ENCODE measurements at places on chromosomes 6 and 20.

DNA sequence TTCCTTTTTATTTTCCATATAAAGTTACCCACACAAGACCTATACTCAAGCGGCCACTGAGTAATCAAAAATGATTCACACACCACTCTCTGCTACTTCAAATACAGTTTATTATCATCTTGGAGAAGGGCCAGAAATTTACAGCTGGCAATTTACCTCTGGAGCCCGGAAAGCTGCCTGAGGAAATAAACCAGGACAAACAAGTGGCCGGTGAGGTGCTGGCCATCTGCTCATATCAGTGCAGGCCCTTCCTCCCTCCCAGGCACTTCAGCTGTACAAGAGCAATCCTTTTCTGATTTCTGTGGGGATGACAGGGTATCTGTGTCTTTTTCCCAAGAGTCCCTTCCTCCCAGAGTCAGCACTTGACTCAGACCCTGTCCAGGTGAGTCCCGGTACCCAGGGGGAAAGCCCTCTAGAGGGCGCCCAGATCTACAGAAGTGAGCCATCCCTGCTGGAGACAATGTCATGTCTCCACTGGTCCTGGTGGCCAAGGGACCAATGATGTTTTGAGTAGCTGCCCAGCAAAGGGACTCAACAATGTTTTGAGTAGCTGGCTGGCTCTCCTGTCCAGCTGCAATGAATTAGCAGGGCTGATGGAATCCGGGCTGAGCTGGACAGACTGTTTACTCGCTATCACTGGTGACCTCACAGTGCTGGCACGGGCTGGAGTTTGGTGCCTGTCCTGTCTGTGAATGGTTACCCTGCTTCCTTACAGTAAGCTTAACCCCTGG, 23.6 kb downstream of the LRP11 start:
- DNase-seq: peak; percentile 94

DNA sequence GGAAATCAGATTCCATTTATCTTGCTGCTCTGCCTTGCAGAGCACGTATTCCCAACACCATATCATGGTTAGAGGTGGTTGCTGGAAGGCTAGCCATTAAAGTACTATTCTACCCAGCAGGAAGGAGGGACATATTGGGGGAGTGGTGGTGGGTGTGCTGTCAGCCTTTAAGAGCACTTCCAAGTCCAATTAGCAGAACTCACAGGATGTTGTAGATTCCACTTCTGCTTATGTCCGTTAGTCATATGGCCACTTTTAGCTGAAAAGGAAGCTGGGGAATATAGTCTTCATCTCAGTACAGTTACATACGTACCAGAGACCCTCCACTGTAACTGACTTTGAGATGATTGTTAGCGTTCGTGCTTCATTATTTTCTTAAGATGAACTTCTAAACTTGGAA, 94.4 kb downstream of the SAMD3 start:
- DNase-seq: no peak

DNA sequence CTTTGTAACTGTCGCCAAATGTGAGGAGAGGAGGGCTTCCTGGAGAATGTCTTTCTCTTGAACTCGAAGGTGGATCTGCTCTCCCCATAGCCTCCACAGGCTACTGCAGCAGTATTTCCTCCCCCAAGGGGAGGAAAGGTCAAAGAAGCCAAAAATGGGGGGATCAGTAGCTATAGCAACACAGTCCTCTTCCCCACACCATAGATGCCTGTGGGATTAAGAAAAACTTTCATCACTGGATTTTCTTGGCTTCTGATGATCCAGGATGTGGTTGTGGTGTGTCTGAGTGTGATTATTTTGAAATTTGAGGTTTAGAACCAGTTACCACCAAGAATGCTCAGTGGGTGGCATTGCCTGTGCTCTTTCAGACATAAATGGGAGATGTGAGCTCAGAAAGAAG, 140.1 kb upstream of the SPACA1 start:
- DNase-seq: no peak

- no peak for DNase-seq
Measured at GRCh38 chr6:115570331-115570730, 490.4 kb downstream of the FRK start.

GRCh38 chr6:51057296-51057695, 238.6 kb downstream of the TFAP2B start:
- DNase-seq: no peak

DNA sequence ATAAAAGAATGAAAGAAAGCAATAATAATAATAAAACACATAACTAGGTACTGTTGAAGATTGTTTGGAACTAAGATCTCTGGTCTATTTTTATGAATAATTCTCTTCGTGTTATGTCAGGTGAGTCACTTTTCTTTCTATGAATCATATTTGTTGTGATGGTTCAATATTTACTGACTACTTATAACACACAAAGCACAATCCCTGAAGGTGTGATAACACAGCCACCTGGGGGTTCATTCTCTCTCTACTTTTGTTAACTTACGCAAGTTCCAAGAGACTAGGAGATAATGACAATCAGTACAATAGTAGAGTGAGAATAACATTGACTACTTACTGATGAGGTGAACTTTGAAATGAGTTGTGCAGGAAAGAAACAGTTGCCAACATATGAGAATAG, 149.9 kb downstream of the IBTK start:
- no peak for DNase-seq

DNA sequence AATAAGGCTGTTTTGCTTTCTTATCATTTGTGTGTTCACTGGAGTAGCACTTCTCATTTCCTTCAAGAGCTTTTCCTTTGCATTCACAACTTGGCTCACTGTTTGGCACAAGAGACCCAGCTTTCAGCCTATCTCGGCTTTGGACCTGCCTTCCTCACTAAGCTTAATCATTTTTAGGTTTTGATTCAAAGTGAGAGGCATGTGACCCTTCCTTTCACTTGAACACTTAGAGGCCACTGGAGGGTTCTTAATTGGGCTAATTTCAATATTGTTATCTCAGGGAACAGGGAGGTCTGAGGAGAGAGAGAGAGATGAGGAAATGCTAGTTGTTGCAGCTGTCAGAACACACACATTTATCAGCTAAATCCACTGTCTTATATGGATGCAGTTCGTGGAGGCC, 82.9 kb upstream of the SCAF8 start:
- no peak for DNase-seq

GRCh38 chr6:14016935-14017625, 92.3 kb downstream of the RNF182 start:
- no peak for DNase-seq

DNA sequence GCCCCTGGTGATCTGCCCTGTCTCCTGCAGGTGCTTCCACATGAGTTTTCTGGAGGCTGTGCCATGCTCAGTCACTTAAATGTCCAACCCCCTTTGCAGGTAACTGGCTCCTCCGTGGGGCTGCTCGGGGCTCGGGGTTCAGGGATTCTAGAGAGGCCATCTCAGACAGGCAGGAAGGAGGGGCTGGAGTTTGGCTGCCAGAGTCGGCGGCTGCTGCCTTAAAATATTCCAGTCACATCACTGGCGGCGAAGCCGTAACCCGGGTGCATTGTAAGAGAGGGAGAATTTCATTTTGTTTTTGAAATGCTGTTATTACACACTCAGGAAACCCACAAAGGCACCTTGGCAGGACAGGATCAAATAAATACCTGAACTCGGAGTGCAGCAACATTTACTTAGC, 212.9 kb upstream of the PMEPA1 start:
- no peak for DNase-seq

DNA sequence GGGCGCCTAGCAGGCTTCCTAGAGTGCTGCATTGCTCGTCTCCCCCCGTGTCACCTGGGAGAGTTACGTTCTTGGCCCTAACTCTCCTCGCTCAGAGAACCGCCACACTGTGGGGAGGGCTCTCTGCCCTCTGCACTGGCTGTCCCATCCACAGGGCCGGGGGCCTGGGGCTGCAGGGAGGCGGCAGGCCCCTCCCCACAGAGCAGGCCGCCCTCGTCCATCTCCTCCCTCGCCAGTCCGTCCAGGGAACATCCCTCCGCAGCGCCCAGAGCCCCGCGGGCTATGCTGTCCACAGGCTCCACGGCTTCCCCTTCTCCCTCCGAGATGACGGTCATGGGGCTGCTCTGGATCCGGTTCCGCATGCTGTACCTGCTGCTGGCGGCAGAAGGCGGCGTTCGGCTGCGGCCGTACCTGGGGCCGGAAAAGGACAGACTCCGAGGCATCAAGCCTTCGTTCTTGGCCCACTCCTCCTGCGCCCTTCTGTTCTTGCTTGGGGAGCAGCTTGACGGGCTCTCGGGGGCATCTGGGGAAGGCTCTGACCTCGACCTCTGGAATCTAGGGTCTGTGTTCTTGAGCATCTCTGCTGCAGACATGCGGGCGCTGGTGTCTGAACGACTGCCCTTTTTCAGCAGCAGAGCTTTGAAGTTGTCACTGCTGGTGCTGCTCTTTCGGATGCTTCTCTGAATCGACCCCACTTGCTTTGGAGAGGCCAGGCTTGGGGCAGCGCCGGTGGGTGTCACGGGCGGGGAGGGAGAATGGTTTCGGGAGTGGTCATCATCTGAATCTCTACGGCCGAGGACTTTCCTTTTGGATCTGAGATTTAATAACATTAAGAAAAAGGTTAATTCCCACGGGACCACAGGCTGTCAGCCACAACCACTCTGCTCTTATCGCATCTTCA, 20.2 kb downstream of the HEBP2 start:
- DNase-seq: no peak

DNA sequence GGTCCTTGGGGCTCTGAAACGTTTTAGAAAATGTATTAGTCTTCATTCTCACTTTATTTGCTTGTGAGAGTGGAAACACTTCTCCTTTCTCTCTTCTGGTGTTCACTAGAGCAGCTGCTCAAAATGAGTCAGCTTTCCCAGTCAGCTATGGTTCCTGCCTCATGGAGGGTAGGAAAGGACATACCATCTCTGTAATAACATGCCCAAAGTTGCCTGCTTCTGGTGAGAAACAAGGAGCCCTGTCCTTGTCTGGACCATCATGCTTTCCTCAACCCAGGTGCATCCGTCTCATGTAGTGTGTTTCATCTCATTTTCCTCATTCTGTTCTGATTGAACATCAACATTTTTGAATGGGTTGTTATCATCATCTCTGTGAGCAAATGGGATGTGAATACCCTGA, 17.1 kb upstream of the TINAG start:
- DNase-seq: no peak

DNA sequence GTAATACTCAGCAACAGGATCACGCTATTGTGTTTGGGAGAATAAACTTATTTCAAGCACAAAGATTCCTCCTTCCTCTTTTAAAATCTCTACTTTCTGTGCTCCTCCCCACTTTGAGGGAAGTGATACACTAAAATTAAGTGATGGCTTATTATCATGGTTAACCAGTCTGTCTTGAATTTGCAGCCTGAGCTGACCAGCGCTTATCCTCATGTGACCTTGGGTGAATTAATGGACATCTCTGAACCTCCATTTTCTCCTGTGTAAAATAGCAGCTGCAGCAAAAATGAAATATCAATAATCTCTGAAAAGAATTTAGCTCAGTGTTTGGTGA, 222.6 kb downstream of the BCAS1 start:
- no peak for DNase-seq

DNA sequence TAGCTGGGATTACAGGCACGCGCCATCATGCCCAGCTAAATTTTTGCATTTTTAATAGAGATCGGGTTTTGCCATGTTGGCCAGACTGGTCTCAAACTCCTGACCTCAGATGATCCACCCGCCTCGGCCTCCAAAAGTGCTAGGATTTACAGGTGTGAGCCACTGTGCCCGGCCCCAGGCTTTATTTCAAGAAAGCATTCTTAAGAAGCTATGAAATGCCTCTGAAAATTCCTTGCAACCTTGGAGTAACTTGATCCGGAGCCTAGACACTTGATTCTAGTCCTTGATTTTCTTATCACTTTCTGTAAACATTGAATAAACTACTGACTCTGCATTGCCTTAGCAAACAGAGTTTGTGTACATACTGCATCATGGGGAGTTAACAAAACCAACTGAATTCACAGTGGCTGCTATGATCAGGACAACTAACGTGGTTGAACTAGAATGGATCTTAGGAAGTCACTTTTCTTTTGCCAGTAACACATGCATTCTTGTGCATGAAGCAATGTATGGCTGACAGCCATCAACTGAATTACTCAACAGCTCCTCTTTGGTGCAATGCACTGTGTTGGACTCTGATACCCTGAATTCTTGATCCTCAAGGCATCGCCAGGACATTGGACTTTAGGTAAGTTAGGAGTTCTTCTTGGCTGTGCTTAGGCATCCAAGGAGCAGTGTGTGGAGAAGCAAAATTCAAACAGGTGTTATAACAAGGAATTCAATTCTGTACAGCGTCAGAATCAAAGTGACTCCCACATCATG, 102.8 kb upstream of the TMEM170B start:
- no peak for DNase-seq

DNA sequence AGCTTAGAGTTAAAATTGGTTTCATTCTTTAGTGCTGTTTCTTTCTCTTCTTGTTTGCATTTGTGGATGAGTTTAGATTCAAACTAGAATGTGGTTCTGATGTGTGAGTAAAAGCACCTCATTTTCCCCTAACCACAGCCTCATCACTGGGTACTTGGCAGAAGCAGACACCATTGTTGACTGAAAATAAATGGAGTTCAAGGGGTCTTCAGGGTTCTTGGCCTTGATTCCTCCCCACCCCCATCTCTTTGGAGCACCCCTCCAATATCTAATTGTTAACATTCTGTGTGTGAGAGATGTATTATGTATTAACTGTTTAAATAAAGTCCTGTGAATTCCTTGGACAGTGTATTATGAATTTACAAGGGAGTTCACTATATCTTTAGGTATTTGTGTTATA, 59.6 kb downstream of the JARID2 start:
- no peak for DNase-seq

- DNase-seq: no peak
Measured at GRCh38 chr6:21634582-21634981, 41.0 kb downstream of the SOX4 start.

DNA sequence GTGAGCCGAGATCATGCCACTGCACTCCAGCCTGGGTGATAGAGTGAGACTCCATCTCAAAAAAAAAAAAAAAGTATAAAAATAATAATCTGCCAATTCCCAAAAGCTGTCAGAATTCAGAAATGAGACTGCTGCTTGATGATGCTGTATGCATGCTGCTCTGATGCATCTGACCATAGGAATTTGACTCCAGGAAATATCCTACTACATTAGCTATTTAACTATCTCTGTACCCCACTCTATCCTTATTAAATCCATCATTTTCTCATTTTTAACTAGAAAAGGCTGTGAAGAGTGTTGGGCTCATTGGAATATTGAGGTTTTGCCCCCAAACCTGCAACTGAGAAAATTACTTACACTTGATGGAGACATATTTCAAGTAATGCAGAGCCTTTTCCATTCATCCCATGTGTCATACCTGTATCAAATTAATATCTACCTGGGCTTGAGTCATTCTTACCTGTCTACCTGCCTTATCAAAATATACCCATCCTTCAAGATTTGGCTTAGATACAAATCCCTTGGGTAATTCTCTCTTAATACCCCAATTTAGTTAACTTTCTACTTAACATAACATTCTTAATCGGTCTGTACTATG, 135.2 kb upstream of the PREP start:
- DNase-seq: no peak

All from SHP77 (cell line).